Activated T-cell treated with anti-CD3 and anti-CD28 coated beads for 1 hour (primary cell): ENCODE measurements at places on chromosomes 2 and 18.

DNA sequence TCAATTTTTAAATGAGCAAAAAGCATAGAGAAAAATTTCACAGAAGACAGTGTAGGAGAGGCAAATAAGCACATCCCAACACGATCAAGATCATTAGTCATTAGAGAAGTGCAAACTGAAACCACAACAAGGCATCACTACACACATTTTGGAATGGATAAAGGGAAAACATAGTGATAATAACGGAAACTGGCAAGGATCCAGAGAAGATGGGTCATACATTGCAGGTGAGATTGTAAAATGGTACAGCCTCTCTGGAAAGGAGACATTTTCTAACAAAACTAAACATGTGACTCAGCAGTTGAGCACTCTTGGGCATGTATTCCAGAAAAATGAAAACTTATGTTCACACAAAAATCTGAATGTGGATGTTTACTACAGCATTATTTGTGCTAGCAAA lies 98.3 kb upstream of the TMEM17 start:
- DNase-seq = no peak

DNA sequence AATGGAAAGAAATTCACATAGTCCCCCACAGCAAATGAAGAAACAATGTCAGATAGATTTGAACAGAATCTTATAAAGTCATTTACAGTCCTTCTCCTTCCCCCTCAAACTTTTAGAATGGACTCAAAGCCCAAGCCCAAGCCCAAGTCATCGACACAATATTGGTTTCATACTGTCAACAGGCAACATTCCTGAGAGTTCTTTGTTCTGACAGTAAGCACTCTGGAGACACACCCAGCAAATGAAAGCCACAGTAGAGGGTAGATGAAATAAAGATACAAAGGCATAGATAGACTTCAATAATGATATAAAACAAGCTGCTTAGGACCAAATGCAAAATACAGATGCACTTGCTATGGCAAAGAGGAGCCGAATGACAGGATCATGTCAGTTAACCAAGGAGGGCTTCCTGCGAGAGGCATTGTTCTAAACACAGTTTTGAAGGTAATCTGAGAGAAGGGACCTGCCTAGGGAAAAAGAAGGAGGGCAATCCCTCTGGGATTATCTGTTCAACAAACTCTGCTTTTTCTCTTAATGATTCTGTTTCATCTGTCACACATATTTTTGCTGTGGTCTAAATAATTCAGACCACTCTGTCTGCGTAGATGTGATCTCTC lies 97.1 kb upstream of the MAP4K3 start:
- DNase-seq = no peak

GRCh38 chr2:52269696-52270485 lies 1238.0 kb upstream of the NRXN1 start:
- no peak for DNase-seq

GRCh38 chr2:238654479-238655197 lies 193.2 kb upstream of the TWIST2 start:
- no peak for DNase-seq

GRCh38 chr2:28610583-28611201 lies 114.8 kb downstream of the PLB1 start:
- no peak for DNase-seq
